ENCODE measurements at places on chromosomes 13 and 19.

- no peak for DNase-seq
Observed at GRCh38 chr19:48760504-48761205, 5.3 kb downstream of the FGF21 start.

DNA sequence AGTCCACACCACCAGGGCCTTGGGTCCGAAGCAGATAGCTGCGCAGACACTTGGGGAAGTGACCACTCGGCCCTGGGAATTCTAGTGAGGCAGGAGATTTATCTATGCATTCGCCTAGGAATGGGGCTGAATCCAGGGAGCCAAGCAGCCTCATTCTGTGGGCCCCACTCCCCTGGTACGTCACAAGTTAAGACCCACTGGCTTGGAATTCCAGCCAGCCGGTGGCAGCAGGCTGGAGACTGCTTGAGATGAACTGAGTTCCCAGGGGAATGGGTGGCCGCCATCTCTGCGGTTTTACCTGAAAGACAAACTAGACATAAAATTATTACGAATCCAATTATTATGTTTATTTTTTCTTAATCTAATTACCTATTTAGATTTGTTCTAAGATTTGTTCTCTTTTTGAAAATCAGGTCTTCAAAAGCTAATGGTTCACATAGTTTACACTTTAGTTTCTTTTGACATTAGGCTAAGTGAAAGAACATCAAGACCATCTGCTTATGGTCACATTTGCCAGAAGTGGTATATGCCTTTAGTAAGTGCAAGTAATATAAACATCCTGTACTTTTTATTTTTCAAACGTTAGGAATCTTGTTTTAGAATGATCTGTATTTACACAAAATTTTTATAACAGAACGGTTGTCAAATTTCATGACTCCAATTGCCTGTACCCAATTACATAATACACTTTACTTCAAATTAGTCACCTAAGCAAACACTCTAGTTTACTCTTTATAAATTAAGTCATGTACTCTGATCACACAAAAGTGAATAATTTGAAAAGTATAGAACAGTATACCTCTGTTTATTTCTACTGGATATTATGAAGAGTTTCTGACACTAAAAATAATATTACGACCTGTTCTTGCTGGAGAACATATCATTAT is 74.4 kb downstream of the SLITRK6 start:
- no peak for DNase-seq

- DNase-seq: no peak
Observed at GRCh38 chr13:40352802-40353562, 313.5 kb downstream of the FOXO1 start.

GRCh38 chr19:32063601-32064000 is 281.8 kb upstream of the ZNF507 start:
- DNase-seq: no peak

GRCh38 chr19:4556597-4557127 is 2.8 kb downstream of the SEMA6B start:
- no peak for DNase-seq

- DNase-seq: no peak
Observed at GRCh38 chr19:11364935-11365334, 9.5 kb upstream of the SWSAP1 start.

DNA sequence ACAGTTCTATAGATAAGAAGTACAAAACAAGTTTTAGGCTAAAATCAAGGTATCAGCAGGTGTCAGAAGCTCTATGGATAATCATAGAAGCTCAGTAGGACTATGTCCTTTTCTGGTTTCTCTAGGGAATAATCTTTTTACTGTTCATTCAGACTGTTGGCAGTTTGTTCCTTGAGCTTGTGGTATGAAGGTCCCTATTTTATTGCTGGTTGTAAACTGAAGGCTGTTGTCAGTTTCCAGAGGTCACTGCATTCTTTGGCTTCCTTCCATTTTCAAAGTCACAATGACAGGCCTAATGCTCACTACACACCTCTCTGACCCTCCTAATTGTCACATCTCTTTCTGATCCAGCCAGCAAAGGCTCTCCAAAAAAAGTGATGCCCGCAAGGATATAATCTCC is 337.9 kb upstream of the EDNRB start:
- no peak for DNase-seq

- DNase-seq: no peak
Observed at GRCh38 chr19:43634872-43635560, 4.6 kb downstream of the CADM4 start.

GRCh38 chr13:39107561-39107960 is 69.3 kb downstream of the NHLRC3 start:
- no peak for DNase-seq

GRCh38 chr19:6066661-6067646 is 43.3 kb downstream of the RFX2 start:
- DNase-seq: peak; percentile 50

- no peak for DNase-seq
Observed at GRCh38 chr13:66617786-66618185, 612.4 kb downstream of the PCDH9 start.

- no peak for DNase-seq
Observed at GRCh38 chr19:16429066-16429758, 42.6 kb downstream of the EPS15L1 start.

DNA sequence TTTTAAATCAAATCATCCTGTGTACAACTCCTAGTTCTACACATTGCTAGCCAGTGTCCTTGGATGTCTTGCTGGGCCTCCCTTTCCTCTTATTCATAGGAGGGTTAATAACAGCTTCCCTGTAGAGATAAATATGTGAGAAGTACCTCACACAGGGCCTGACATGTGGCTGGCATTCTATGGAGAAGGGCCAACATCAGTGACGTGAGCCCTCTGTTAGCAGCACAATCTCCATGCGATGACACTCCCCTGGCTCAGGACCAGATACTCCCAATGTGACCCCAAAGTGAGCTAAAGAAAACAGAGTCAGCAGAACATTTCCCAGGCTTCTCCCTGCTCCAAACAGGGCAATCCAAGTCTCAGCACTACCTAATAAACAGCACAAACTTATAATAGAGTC is 818.4 kb downstream of the DIAPH3 start:
- DNase-seq: no peak

- DNase-seq: no peak
Observed at GRCh38 chr13:28479005-28479404, 15.9 kb downstream of the FLT1 start.

- DNase-seq: peak; percentile 53
Observed at GRCh38 chr19:45798995-45799517, 6.4 kb upstream of the DMWD start.

GRCh38 chr19:46428239-46429135 is at the start of gene PNMA8C:
Gene PNMA8C (minus strand): TSS chr19:46428936. CDS start chr19:46428359, 577 bp downstream.
- DNase-seq: no peak

DNA sequence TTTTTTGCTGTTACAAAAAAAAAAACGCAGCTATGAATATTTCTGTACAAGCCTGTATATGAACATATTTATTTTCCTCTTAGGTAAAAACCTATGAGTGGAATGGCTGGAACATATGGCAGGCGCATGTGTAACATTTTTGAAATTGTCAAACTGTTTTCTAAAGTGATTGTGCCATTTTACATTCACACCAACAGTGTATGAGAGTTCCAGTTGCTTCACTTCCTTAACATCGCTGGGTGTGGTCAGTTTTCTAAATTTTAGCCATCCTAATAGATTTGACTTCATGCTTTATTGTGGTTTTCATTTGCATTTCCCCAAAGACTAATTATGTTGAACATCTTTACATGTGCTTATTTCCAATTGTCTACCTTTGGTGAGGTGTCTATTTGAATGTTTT is 306.8 kb downstream of the KCNRG start:
- no peak for DNase-seq

GRCh38 chr13:27810461-27810860 is 18.2 kb downstream of the GSX1 start:
- no peak for DNase-seq

DNA sequence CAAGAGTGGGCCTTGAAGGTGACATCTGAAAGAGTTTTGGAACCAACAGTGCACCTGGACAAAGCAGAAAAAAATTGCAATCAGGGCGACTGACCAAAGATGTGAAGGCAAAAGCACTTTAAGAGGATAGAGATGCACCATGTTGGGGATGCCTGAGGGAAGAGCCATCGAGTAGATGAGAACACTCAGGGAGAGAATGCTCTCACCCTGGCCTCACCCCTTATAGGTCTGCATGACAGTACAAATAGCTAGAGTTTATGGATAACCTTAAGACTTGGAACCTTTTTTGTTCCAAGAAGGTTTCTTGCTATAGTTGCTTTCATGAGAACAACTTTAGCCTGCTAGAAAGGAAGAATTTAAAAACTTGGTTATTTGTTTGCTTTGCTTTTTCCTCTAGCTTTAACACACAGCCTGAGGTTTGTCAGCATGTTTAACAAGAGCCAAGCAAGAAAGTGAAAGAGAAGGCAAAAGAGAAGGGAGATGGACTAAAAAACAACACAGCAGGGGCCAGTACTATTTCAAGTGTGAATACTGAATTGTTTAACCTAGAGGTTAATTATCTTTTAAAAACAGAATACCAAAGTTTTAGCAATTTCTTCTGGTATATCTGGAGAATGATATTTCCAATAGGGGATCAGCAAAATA is 418.9 kb downstream of the DIAPH3 start:
- no peak for DNase-seq

- no peak for DNase-seq
Observed at GRCh38 chr13:107034236-107034872, 466.4 kb upstream of the ARGLU1 start.

DNA sequence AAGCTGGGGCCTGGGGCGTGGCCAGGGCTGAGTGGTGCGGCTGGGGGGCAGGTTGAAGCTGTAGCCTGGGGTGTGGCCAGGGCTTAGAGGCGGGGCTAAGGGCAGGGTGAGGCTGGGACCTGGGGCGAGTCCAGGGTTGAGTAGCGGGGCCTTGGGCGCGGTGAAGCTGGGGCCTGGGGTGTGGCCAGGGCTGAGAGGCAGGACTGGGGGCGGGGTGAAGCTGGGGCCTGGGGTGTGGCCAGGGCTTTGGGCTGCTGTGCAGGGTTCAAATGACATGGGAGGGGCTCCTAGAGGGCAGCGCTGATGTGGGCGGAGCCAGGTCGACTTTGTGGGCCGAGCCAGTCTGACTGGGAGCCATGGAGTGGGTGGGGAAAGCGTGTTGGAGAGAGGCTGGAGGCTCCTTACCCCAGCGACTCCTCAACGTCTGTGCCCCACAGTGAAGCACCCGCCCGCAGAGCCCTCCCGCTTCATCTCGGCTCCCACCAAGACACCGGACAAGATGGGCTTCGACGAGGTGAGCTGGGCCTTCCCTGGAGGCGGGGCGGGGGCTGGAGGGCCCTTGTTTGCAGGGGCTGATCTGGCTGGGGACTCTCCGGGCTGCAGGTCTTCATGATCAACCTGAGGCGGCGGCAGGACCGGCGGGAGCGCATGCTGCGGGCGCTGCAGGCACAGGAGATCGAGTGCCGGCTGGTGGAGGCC is 21.5 kb downstream of the COLGALT1 start:
- no peak for DNase-seq

DNA sequence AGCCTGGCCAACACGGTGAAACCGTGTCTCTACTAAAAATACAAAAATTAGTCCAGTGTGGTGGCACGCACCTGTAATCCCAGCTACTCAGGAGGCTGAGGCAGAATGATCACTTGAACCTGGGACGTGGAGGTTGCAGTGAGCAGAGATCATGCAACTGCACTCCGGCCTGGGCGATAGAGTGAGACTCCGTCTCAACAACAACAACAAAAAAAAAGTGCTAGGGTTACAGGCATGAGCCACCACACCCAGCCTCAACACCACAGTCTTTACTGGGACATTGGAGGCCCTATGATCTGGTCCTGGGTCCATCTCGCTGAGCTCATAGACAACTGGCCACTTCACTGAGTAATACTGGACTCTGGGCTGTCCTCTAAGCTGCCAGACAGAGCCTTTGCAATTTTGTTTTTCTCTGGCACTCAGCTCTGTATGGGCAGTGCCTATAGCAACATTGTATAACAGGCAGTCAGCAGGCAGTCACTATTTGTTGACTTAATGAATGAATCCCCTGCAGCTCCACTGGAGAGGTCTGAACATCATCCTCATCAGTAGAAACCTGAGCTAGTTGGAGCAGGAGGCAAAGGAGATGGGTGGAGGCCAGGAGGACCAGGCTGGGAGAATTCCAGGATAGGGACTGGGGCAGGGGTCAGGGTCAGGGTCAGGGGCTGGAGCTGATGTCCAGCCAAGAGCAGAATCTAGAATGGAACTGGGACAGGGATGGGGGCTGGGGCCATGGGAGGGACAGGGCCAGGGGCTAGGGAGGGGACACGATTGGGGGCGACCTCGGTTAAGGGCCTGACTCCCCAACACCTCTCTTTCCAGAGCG is 8.1 kb downstream of the BLOC1S3 start:
- no peak for DNase-seq

DNA sequence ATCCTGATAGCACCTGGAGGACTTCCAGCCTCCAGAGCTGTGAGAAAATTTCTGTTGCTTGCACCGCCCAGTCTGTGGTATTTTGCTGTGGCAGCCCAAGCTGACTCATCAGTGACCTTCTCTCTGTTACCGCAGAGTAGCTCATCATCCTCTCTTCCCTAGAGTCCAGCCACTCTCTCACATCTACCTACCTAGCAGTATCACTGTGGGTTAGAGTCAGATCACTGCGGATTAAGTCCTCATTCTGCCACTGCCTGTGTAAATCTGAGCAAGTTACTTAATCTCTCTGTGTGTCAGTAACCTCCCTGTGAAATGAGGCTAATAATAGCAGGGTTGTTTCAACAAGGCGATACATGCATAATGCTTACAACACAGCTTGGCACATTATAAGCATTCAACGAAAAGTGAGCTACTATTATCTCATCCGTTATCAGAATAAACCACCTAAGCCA is 40.3 kb upstream of the USPL1 start:
- peak; percentile 16 for DNase-seq

- no peak for DNase-seq
Observed at GRCh38 chr13:112060899-112061366, 6.0 kb upstream of the SOX1 start.

- DNase-seq: no peak
Observed at GRCh38 chr19:4678881-4679790, 9.0 kb upstream of the MYDGF start.

- DNase-seq: no peak
Observed at GRCh38 chr13:24203811-24204210, 43.3 kb downstream of the SPATA13 start.

- no peak for DNase-seq
Observed at GRCh38 chr13:78334059-78334458, 269.3 kb downstream of the POU4F1 start.
